SW 1271 (cell line): ENCODE measurements at places on chromosomes 5 and 9.
A peak's percentile ranks its signal among the peaks of the same experiment; 100 is the strongest.

GRCh38 chr5:148815086-148815485 lies 11.3 kb upstream of the ADRB2 start:
- DNase-seq, result no peak

DNA sequence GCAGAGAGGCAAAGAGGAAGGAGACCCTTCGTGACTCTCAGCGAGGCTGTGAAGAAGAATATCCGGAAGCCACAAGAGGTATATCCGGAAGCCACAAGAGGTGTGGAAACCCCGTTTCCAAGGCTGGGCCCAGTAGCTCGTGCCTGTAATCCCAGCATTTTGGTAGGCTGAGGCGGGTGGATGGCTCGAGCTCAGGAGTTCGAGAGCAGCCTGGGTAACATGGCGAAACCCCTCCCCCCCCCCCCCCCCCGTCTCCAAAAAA lies 612 bp upstream of the BBLN start:
- no peak for DNase-seq

DNA sequence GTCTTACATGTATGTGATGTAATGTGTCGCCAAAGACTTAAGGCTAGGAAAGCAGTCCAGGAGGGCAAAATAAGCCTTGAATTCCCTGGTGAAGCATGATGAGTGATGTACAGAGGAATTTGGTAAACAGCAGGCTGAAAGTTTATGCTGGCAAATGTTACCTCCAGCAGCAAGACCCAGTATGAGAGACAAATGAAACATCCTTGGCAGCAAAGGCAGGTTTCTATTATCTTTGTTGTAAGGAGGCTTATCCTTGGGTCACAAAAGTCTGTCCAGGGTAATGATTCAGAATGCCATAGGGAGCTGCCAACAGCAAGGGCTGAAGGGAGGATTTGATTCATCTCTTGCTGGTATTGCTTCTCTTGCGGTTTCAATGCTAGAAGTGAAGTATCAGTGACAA lies 75.9 kb upstream of the HTR4 start:
- DNase-seq, result no peak

DNA sequence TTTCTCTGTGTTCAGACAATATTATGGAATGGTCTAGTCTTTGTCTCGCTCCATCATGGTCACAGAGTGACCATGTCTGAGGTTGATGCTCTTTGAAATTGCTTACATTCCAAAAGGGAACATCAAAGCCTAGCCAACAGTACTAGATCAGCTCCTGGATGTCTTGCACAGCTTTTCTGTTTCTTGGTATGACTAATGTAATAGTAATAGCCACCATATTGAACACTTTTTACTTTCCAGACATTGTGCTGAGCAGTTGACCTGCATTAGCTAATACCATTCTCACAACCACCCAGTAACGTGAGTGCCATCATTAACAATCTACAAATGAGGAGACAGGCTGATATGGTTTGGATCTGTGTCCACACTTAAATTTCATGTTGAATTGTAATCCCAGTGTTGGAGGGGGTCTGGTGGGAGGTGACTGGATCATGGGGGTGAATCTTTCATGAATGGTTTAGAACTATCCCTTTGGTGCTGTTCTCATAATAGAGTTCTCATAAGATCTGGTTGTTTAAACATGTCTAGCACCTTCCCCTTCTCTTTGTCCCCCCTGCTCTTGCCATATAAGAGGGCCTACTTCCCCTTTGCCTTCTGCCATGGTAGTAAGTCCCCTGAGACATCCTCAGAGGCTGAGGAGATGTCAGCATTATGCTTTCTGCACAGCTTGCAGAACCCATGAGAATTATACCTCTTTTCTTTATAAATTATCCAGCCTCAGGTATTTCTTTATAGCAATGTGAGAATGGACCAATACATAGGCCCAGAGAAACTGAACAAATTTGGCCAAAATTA lies 577.5 kb upstream of the CLINT1 start:
- no peak for DNase-seq

DNA sequence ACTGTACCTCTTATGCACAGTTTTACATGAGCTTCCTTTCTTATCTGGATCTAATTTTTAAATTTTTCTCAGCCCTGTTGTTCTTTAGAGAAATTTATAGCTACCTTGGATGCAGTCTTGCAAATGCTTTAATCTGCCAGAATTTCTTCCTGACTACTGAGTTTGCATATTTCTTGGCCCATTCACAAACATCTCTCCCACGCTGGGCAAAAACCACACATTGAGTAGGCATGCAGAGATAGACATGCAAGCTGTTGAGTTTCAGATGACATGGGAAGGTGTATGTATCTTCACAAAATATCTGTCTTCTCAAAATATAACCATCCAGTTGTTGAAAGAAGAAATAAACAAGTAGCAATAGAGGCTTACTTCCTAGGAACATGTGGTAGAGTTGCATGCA lies 101.2 kb downstream of the PARP8 start:
- no peak for DNase-seq

DNA sequence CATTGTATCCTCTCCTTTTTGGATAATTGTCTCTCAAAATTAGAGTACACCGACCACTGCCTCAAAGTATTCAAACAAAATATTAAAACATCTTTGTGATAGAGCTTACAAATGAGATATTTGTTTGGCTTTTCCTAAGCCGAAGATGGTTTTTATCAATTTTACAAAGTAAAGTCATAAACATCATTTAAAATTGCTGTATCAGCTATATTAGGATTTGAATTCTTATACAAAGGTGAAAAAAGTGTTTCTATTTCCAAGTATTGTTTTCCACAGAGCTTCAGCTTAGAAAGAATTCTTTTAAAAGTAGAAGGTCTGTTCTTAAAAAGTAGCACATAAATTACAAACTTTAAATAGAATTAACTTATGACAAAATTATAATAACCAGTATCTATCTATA lies 116.6 kb upstream of the IFNE start:
- DNase-seq, result no peak

GRCh38 chr9:131525643-131526565 lies 5.2 kb downstream of the UCK1 start:
- no peak for DNase-seq

DNA sequence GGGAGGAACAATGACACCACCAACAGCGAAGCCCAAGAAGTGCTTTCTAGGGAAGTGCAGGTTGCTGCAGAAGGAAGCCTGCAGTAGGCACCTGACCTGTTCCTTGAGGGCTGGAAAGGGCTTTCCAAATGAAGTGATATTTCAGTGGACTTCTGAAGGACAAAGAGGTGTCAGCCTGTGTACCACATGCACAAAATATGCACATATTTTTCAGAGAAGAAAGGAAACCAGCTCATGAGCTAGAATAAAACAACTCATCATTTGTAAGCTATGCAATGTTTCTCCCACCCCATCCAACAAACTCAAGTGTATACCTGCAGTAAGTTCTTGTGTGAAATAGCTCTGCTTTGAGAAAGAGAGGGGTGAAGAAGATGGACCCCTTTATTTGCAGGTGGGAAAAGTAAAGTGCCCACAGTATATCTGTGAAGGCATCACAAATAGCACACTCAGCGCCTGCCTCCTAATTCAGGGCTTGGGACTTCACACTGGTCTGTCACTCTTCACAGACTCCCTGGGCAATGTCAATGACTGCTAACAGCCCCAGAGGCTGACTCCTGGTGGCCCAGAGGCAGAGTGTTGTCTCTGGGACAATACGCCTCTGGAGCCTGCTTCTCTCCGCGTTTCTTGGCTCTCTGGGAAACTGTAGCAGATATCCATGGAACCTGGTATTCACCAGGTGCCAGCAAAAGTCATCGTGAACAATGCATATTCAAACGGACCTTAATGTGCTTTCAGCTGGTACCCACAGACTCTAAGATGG lies 198.1 kb upstream of the EFNA5 start:
- DNase-seq, result no peak

GRCh38 chr9:107243742-107244141 lies 39.3 kb upstream of the RAD23B start:
- peak; percentile 74 for DNase-seq

DNA sequence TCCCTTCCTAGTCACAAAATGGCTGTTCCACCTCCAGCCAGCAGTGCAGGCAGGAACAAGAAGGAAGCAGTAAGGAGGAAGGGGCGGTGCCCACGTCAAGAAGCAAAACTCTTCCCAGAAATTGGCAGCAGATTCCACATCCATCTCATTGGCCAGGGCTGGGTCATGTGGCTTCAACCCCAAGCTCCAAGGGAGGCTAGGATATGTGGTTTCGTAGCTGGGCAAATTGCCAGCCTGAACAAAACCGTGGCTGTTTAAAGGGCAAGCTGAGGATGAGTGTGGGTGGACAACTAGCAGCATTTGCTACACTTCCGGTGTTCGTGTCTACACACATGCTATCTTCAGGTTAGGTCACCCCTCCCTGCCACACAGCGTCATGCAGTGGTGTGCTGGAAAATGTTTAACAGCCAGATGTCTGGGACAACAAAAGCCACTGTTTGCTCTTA lies 92.1 kb upstream of the MAP1B start:
- no peak for DNase-seq

- no peak for DNase-seq
These were observed 107.7 kb upstream of the TLX3 start for GRCh38 chr5:171201310-171201709.

DNA sequence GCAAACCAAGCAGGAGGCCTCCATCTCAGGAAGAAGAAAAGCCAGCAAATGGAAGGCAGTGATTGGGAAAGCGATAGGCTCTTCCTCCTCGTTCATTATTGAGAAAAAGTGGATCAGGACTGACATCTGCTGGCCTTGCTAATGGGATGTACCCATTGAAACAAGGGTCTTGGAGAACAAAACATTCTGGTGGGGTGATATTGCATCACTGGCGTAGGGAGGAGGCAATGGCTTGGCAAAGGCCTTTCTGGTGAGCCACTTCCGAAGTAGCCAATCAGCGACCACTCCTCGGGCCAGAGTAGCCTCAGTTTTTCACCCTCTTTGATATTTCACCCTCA lies 86.7 kb upstream of the NFIB start:
- DNase-seq, result peak; percentile 20

- DNase-seq, result no peak
These were observed 21.5 kb downstream of the CCDC187 start for GRCh38 chr9:136282272-136282861.

GRCh38 chr9:5773324-5773999 lies 59.5 kb downstream of the ERMP1 start:
- no peak for DNase-seq

DNA sequence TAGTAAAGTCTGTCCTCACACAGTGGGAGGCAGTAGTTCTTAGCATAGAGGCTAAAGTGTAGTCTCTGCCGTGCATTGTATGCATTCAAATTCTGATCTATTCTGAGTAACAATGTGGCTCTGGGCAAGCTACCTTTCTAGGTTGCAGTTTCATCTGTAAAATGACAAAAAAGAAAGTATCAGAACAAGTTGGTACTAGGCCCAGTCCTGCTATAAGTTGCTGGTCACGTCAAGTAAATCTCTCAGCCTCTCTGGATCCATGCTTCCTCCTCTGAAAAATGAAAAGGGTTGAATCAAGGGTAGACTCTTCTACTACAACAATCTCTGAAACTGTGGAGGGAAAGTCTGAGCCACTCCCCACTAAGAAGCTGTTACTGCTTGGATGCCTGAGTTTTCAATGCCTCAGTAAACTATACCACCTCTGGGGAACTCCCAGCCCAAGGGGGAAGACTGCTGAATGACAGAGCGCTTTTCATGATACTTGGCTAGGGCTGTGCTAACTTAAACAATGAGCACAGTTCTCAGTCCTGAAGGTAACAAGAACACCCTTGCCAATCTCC lies 34.5 kb upstream of the SPARC start:
- no peak for DNase-seq

DNA sequence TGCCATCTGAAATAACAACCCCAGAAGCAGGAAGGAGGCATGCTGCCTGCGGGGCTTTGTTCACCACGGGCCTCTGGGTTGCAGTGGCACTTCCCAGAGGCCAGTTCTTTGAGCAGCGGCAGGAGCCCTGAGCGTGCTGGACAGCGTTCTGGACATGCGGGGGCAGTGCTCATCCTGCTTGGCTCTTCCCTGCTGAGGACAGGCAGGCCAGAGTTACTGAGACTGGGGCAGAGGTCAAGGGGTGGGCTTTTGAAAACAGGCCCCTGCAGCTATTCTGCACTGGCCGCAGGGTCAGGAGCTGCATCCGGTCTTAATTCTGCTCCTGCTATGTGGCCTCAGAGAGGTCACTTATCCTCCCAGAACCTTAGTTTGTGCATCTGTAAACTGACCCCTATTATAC lies 258.6 kb downstream of the FSTL4 start:
- DNase-seq, result no peak

DNA sequence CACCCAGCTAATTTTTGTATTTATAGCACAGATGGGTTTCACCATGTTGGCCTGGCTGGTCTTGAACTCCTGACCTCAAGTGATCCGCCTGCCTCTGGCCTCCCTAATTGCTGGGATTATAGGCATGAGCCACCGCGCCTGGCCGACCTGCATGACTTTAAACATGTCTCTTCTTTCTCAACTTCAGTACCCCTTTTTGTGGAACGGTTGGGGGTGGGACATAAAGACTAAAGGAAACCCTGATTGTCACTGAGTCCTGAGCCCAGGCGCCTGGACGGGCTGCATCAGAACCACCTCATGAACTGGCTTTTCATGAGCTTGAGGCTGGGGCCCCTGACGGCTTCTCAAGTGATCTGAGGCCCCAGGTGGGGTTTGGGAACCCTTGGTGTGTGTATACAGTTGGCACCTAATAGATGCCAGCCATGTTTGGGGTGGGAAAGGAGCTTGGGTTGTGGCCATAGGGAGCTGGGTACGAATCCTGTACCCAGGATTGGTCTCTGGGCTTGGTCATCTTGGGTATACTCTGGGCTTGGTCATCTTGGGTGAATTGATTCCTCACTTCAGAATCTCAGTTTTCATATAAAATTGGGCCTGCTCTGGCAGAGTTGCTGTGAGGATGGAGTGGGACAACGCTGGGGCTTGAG lies 2.2 kb downstream of the GRK6 start:
- DNase-seq, result no peak

DNA sequence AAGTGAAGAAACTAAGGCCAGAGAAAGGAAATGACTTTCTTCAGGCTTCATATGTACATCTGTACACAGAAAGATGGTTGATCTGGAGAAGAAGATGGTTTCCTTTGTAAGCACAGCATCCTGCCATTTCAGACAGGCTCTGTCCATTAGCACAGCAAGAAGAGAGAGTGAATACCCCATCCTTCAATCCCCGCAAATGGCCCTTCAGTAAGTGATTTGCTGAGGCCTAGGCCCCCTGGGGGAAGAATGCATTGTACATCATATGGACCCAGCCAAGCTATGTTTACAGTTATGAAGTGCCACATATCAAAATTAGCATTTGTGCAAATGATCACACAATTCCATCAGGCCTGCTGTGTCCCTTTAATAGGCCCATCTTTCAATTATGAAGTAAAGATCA lies 657.4 kb downstream of the BRINP1 start:
- no peak for DNase-seq

- no peak for DNase-seq
These were observed 1.9 kb downstream of the SNX18 start for GRCh38 chr5:54519509-54519876.
